Pancreas (tissue), 10 donors: ENCODE measurements at places on chromosomes 13 and 19. TPM values are rescaled to one million over a fixed set of nuclear protein-coding genes. Genes with fewer than 3 reads are reported as not detected.

ODAD3 gene
- total RNA-seq = 0.13 TPM

DDX39A gene
- total RNA-seq = 19.7 TPM

RFPL4A gene
- total RNA-seq = not detected

ZNF726 gene
- total RNA-seq = 0.71 TPM

NALCN gene
- total RNA-seq = 0.51 TPM

DCT gene
- 0.20 TPM for total RNA-seq

SMIM44 gene
- total RNA-seq = not detected
